ENCODE measurements at places on chromosomes 6 and 20. TPM values are rescaled to one million over a fixed set of nuclear protein-coding genes. Genes with fewer than 3 reads are reported as not detected.
A peak's percentile ranks its signal among the peaks of the same experiment; 100 is the strongest.

DNA sequence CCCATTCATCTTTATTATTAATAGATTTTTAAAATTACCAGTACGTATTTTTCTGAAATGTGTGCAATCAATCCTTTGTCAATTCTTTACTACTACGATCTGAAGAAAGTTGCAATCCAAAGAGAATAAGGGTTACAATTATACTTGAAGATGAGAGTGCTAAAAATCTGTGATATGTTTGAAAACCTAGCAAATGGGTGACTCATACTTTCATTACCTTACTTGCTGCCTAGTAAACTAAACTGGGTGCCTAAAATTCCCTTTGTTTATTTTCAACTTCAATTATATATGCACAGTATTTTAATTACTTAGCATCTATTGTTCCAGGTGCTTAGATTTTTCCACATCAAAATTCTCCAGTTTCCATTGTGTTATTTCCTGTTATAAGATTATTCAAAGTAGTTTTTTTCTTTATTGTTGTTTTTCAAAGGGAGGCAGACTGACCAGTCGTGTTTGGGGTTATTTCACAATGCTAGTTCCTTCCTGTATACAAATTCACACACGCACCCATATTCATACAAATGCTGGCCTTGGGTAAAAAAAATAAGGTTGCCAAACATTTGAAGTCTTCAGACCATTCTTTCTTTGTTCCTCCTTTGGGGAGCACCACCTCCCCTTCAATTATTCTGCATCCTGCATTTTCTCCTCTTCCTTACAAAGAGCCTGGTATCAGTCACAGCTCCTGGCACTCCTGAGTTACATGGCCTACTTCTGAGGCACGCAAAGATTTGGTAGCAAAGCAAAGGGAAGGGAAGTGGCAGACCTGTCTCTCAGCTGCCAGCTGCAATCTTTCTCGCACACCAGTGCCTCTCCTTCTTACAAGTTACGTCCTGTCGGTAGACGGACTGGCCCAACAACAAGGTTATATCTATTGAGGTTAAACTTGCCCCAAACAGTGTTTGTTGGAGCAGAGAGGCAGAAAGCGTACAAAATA lies 16.2 kb upstream of the FAM135A start:
- no peak for DNase-seq

GRCh38 chr6:33316603-33317418 lies 733 bp downstream of the ZBTB22 start:
- no peak for DNase-seq

DNA sequence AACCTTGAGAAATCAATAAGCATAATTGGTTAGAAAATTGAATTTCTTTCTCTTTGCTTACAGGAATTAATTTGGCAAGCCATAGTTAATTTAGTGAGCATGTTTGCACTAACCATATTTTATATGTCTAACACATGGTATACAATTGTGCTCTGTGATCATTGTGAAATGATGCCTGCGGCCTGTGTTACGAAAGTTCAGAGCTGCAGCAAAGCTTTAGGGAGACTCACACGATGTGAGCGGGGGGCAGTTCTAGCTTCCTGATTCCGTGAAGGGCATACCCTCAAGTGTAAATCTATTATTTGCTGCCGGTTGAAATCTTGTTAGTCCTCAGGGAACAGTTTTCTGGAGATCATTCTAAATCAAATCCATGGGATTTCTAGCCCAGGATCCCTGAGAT lies 25.5 kb upstream of the ADTRP start:
- DNase-seq, result no peak

DNA sequence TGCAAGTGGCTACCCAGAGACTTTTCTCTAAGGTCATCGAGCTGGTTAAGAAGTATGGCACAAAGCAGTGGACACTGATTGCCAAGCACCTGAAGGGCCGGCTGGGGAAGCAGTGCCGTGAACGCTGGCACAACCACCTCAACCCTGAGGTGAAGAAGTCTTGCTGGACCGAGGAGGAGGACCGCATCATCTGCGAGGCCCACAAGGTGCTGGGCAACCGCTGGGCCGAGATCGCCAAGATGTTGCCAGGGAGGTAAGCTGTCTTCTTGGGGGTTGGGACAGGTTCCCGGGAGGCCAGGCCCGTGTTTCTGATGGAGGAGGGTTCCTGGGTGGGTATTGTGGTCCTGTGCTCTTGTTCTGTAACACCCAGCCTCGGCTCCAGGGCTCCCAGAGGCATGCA lies 19.9 kb downstream of the MYBL2 start:
- DNase-seq, result no peak

DNA sequence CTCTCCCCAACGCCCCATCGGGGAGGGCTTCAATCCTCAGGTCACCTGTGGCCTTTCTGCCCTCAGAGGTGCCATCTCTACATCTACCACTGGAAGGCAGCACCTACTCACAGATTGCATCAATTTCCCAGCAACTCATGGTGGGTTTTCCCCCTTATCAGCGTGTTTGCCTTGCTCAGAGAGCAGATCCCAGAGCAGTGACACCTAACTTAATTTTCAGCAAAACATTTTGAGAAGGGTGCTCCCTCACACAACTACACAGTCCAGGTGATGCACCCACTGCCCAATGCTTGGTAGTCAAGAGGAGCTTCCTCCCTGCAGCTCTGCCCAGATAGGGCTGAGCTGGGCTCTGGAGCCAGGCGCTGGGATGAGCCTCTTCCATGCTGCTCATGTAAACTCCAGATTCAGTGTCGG lies 48.2 kb downstream of the PLG start:
- peak; percentile 16 for DNase-seq

DNA sequence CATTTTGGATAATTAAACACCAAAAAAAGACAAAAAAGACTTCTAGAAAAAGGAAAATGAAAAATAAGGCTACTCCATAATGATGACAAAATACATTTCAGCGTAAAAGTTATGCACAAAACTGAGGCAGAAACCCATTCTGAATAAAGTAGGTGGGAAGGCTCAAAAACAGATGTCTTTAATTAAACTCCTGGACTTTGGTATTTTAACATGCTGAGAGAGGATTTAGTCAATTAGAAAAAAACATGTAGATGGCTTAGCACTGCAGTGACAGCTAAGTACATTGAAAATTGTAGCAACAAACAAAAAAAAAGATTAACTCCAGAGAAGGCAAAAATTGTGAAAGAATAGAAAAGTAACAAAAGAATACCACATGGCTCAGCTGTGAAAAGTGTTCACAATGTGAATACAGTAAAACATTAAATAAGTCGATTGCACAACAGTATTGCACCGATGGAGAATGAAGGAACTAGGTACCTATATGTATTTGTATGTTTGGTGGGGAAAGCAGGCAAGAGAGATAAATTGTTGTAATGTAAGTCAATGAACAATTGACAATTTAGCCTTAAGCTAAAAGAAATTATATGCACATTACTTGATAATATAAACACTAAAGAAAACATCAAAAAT lies 59.5 kb downstream of the TBC1D32 start:
- DNase-seq, result no peak

GRCh38 chr6:41332842-41333736 lies 2.3 kb upstream of the NCR2 start:
- peak; percentile 21 for DNase-seq

DNA sequence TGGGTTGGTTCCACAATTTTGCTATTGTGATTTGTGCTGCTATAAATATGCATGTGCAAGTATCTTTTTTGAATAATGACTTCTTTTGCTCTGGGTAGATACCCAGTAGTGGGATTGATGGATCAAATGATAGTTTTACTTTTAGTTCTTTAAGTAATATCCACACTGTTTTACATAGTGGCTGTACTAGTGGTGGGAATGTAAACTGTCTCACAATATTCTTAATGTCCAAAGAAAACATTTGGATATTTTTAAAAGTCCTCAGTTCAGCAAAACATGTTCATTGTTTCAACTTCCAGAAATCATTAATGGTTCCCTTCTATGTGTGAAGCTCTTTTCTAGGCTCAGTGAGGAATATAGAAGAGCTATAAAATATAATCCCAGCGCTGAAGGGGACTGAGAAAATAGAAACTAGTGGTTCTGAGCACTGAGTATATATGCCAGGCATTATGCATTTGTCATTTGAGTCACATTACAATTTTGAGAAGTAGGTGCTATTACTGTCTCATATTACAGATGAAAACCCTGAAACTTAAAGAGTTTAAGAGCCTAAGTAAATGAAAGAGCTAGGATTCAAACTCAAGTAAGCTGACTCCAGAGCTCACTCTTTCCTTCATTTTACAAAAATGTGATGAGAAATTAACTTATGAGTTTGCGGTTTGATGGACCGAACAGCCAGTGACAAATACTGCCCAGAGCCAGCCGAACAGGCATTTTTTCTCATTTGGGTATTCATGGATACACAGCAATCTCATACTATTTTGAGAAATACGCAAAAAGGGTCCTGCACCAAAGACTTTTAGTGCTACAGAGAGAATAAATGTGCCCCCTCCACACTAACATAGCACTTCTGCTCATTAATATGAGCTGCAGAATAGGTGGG lies 250.1 kb downstream of the TBX18 start:
- no peak for DNase-seq

DNA sequence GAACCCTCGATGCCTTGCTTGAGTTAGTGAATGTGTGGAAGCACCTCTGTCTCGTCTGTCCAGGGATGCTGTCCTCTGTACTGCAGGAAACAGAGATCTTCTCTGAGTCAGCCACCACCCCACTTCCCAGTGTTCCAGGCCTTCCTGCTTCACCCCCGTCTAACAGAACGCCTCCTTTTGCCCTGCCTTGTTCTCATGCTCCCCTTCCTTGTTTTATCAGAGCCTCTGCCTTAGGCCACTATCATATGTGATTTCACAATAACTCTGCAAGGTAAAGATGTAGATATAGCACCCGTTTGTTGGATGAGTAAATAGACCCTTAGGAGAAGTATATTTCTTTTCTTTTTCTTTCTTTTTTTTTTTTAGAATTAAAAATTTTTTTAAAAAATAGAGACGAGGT lies 106.7 kb upstream of the CLDN20 start:
- DNase-seq, result no peak

DNA sequence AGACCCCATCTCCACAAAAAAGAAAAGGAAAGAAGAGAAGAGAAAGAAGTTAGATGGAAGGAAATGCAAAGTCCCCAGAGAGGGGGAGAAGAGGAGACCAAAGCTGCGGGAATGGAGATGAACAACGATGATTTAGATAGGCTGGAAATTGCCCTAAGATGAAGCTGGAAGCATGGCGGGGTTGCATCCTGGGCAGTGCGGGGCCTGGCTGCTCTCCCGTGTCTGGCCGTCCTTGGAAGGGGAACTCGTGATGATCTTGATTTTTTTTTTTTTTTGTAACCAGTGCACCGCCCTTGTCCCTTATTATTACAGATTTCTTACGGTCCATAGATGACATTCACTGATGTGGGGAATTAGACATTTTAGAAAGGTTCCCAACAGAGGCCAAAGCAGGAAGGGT lies 276.5 kb downstream of the CDH4 start:
- no peak for DNase-seq

DNA sequence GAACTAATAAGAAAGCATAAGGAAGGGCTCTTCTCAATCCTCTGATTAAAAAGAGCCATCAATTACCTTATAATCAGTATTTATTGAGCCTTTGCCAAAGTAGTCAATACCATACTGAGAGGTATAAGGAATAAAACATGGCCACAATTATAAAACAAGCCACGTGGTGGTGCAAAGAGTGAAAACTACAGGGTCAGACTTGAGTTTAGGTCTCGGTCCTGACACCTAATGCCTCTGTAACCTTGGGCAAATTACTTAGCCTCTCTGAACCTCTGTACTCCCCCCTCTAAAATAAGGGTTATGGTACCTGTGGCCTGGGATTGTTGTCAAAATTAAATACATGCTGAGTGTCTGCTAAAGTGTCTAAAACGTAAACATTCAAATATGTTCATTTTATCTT lies 11.8 kb downstream of the TRIM10 start:
- no peak for DNase-seq

GRCh38 chr6:3124667-3125066 lies 6.2 kb downstream of the BPHL start:
- peak; percentile 27 for DNase-seq

DNA sequence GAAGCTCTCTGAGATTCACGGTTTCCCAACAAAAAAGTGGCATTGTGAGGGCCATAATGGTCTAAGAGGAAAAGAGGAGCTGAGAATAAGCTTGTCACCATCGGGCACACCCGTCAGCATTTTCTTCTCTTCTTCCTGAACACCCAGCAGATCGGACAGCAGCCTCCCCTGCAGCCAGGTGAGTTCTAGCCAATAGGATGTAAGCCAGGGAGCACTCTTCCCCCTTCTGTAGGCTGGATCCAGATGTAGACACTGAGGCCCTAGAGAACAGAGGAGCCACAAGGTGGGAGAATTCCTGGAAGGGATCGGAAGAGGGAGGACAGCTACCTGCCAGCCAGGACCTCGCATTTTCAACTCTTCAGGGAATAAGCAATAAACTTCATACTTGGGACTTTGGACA lies 228.0 kb downstream of the SYNDIG1 start:
- no peak for DNase-seq

DNA sequence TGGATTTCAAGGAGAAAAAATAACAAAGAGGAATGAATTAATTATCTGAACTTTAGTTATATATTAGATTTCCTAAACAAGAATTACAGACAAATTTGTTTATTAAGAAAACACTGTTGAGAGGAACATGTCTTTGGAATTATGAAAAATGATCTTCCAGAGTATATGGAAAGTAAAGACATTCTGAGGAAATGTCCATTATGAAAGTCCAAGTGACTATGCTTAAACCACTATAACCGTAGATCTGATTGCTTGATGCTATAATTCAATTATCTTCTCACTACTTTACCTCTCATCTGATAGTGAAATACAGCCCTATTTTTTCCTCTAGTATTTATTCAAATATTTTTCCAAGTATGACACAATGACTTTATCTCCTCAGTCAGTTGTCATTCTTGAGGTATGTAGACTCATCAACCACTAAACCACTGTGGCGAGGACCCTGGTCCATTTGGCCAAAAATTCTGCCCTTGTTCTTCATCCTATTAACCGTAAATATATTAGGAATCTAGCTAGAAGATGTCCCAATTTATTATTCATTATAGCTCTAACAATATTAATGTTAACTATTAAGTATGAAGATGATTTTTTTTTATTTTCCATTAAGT lies 37.3 kb upstream of the AHI1 start:
- DNase-seq, result no peak

GRCh38 chr6:97864826-97865225 lies 581.8 kb upstream of the MMS22L start:
- no peak for DNase-seq

- no peak for DNase-seq
Observed at GRCh38 chr6:101000341-101000740, 119.2 kb upstream of the ASCC3 start.

- DNase-seq, result no peak
Observed at GRCh38 chr6:18053555-18054445, 66.4 kb upstream of the KIF13A start.

FOXQ1 gene
- not detected for total RNA-seq

BTBD3 gene
- 0.92 TPM for total RNA-seq

DXO gene
- 36.1 TPM for total RNA-seq

SLC26A8 gene
- not detected for total RNA-seq

MLIP gene
- not detected for total RNA-seq

TNF gene
- 22.6 TPM for total RNA-seq

ADTRP gene
- total RNA-seq, result 1.2 TPM

OR2H2 gene
- not detected for total RNA-seq

APCDD1L gene
- total RNA-seq, result not detected

GCNT2 gene
- total RNA-seq, result 38.1 TPM
